ENCODE measurements at places on chromosomes 12 and 14.

DNA sequence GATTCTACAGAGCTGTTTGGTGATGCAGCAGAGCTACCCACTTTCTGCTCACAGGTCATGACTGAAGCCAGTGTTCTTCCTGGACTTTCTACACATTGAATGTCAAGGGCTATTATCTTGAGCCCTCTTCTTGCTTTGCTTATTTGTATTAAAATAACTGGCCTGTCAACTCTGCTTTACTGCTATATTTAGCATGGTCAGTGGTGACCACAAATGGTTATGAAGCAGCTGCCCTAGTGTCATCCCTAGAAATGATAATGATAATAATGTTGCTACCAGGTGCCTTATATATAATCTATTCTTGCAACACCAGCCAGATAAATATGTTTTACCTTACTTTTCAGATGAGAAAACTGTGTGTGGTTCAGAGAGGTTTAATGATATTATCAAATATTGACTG, 2.6 kb upstream of the LRRC10 start:
- H3K4me3 ChIP-seq, result no peak overlapping the region
- no peaks in the 10 kb centered on the region for H3K27me3 ChIP-seq
- no peaks in the 10 kb centered on the region for H3K36me3 ChIP-seq
- DNase-seq, result no peak
- no peak overlapping the region for H3K27ac ChIP-seq

GRCh38 chr14:71720978-71721624, 211.1 kb upstream of the RGS6 start:
- H3K27ac ChIP-seq, result no peak overlapping the region
- no peaks in the 10 kb centered on the region for H3K27me3 ChIP-seq
- DNase-seq, result no peak
- H3K4me1 ChIP-seq, result no peaks in the 10 kb centered on the region

DNA sequence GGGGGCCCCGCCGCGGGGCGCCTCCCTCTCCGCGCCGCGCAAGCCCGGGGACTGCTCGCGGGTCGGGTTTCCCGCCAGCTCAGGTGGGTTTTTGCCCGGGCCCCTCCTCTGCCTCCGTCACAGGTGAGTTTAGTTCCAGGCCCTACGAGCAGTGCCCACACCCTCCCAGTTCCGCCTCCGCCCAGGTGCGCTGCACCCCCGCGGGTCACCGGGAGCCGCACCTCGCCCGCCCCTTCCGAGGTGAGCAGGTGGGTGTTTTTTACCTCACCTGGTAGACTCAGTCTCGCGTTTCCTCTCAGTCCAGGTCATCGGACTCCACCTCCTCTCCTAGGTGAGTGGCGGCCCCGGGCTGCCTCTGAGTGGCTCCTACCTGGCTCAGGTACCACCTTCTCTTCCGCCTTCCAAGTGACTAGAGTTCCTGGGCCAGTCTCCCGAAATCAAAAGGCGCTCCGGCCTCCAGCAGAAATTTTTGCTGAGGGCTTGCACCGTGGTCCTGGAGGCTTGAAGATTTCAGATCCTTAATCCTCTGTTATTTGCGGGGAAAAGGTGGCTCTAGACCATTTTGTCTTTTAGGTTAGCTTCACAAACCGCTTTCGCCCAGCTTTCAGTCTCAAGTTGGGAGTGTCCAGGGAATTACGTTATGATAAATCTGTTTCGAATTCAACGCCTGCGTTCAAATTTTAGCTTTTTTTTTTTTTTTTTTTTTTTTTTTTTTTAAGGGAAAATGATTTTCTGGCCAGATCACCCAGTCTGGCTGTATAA, at the start of gene TMEM30B:
TSS of gene TMEM30B (minus strand) at position 153 of the 762 bp plus-strand sequence. CDS start 191 bp downstream, outside the sequence.
- no peaks in the 10 kb centered on the region for H3K27me3 ChIP-seq
- peaks cover 26% of the 10 kb centered on the region for H3K4me1 ChIP-seq
- H3K4me3 ChIP-seq, result peak within 1 kb of the TSS; percentile 80
- peak within 1 kb of the TSS; percentile 86 for H3K27ac ChIP-seq

DNA sequence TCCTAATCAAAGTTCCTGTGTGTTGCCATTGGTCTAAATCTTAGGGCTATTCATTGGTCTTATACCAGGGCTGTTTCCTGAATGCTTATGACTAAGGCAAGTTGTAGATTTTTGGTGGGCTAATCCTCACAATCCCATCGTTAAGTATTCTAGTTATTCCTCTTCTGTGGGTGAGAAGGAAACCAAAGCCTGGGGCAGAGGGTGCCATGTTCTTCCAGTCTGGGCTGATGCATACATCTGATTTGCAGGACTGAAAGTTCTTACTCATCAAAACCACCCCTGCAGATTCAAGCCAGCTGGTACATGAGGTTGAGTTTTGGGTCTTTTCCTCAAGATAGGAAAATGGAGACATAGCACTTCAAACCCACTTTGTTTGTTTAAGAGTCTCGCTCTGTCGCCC, 25.7 kb downstream of the PPP1CC start:
- DNase-seq, result no peak
- H3K4me3 ChIP-seq, result no peak overlapping the region
- H3K27ac ChIP-seq, result no peak overlapping the region
- no peaks in the 10 kb centered on the region for H3K4me1 ChIP-seq

DNA sequence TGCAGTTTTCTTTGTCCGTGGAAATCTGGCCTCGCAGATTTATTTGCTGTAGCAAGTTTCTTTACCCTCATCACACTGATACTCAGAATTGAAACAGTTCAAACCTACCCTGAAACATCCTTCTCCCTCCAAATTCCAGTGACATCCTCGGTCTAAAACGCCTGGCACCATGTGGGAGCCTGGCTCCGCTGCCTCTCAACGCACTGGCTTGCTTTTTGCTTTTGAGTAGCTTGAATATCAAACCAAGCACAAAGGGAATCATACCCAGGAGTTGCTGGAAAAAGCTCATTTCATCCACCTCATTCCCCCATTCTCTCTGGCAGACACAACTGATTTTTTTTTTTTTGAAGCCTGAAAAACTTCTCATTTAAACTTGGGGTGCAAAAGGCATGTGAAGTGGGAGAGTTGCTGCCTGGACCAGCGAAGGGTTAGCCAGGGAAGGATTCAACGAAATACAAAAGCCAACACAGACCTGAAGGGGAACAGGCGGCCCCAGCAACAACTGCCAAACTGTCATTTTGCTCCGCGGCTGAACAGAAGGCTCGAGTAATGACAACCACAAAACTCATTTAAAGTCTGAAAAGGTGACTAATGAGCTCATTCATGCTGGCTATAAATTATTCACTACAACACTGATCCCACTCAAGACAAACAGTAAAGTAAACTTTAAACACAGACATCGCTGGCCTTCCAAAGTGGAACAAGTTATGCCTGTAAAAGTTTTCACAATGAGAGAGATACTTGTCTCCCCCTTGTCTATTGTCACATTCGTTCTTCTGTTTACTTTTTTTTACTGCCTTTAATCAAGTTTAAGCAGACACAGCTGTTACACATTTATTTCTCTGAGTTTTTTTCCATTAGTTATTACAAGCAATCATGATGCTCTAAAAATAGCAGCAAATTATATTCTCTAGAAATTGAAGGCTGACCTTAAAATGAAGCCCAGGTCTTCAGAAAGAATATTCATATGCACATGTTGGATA, 12.5 kb upstream of the FOXN3 start:
- no peaks in the 10 kb centered on the region for H3K36me3 ChIP-seq
- H3K27ac ChIP-seq, result peak overlapping the region; percentile 79
- peaks cover 41% of the 10 kb centered on the region for H3K4me1 ChIP-seq
- peak overlapping the region; percentile 43 for H3K4me3 ChIP-seq

DNA sequence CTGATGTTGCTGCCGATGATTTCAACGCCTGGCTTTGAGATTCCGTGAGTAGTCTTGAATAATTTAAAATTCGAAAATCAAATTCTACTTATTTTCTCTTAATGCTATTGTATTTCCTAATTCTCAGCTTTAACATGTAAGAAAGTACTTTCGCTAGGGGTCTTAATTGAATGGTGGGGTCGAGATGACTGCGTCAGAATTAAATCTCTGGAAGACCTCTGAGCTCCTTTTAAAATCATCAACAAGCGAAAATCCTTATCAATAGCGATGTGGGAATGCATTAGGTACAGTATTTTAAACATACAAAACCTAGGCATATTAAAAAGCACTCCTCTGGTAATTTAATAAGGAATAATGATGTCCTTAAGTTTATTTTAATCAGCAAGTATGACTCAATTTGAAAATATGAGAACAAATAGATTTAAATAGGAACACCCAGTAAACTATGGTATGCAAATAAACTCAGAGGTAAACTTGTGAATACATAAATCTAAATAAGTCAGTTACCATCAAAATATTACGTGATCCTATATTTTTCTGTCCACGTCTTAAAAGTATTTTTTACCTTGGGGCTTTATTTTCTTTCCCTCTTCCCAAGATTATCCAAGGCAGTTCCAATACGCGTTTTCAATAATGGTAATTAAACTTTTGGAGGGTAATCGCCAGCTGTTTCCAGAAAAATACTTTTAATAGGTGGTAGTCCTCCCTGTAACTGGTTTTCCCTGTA, 1.4 kb downstream of the FOXA1 start:
- H3K4me1 ChIP-seq, result peaks cover 15% of the 10 kb centered on the region
- H3K27ac ChIP-seq, result no peak overlapping the region
- H3K27me3 ChIP-seq, result peaks cover 98% of the 10 kb centered on the region
- peak overlapping the region; percentile 19 for H3K4me3 ChIP-seq
- H3K36me3 ChIP-seq, result no peaks in the 10 kb centered on the region

DNA sequence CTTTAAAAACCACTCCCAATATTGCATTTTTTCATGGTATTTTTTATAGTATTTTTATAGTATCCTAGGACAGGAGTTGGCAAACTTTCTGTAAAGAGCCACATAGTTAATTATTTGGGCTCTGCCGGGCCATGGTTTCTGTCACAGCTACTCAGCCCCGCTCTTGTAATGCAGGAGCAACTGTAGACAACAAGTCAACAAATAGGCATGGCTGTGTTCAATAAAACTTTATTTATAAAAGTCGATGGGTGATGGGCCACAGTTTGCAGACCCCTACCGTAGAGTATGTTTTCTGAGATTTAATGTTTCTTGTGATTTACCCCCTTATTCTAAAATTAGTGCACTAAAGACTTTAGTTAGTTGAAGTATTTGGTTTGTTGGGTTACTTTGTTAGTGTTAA, 25.5 kb downstream of the MDM2 start:
- H3K27me3 ChIP-seq, result no peaks in the 10 kb centered on the region
- H3K36me3 ChIP-seq, result peaks cover 78% of the 10 kb centered on the region
- H3K27ac ChIP-seq, result no peak overlapping the region
- DNase-seq, result no peak
- no peak overlapping the region for H3K4me3 ChIP-seq
- H3K4me1 ChIP-seq, result no peaks in the 10 kb centered on the region

GRCh38 chr14:67490196-67490595, 1.7 kb upstream of the TMEM229B start:
- no peaks in the 10 kb centered on the region for H3K27me3 ChIP-seq
- no peaks in the 10 kb centered on the region for H3K36me3 ChIP-seq
- DNase-seq, result no peak

- H3K27me3 ChIP-seq, result no peaks in the 10 kb centered on the region
- no peak overlapping the region for H3K4me3 ChIP-seq
- no peak overlapping the region for H3K27ac ChIP-seq
- no peak for DNase-seq
Observed at GRCh38 chr12:94558612-94559011, 91.7 kb downstream of the TMCC3 start.

DNA sequence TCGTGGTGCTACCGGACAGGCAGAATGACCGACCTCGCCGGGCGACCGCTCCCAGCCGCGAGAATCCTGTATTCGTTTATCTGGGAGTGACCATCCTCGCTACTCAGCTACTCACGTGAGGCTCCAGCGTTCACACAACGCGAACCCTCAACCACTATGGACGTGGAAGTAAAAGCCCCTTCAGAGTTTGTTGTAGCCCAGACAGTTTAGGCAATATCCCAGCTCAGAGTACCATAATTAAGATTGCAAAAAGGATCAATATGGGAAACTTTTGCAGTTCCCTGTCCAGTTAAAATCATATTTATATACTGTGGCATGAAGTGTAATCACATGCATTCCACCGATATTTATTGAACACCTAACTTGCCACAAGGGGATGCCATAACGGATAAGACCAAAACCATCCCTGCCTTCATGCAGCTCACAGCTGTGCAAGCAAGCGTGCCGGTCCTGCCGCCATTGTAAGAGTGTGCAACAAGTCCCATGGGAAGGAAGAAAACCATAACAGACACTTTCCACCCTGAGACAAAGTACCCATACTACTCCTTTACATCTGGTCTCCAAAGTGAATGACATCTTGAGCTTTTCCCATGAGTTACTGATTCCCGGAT, 938 bp upstream of the MAX start:
- DNase-seq, result peak; percentile 30
- H3K36me3 ChIP-seq, result no peaks in the 10 kb centered on the region

DNA sequence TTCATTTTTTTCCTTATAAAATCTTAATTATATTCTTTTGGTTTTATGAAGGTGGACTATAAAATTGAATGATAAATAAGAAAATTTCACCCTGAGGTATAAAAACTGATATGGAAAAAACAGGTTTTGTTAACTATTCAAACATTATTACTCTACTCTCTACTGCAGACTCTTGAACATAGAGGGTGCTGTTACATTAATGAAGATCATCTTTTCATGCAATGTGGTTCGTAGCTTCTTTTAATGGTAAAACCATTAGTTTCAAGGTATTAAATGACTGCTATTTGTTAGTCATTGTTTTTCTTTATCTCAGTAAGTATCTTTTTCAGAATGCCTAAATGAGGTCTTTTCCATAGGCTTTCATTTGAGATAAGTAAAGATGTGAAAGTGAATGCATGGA, 510.4 kb downstream of the SLC16A7 start:
- H3K4me3 ChIP-seq, result no peak overlapping the region
- H3K27ac ChIP-seq, result no peak overlapping the region
- no peaks in the 10 kb centered on the region for H3K27me3 ChIP-seq
- no peak for DNase-seq
- H3K36me3 ChIP-seq, result no peaks in the 10 kb centered on the region

DNA sequence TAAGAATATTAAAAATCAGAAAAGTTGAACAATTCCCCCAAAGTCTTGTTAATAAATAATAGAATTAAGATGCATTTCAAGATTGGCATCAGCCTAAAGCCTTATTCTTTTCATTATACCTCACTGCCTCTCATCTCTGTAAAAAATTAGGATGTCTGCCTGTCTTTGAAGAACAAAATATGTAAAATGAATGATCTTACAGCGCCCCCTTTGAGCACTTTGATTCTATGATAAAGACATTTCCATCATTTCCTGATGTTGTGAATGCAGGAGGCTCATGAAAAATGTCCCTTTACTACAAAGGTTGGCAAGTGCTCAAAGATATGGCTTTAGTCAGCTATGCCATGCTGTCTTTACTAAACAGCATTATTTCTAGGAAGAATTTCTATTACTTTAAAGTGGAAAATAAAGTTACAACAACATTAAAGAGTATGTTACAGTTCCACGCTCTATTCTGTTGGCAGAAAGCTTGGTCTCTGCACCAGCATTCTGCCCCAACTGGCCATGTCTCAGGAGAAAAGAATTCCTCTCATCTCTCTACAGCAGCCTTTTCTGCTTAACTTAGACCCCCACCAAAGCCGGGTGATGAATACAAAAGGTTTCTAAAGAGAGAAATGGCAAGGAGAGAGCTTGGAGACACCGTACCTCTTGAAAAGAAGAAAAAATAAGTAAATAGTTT, 95.1 kb downstream of the LLPH start:
- no peak overlapping the region for H3K27ac ChIP-seq
- no peaks in the 10 kb centered on the region for H3K27me3 ChIP-seq
- H3K4me3 ChIP-seq, result no peak overlapping the region
- no peaks in the 10 kb centered on the region for H3K36me3 ChIP-seq
- no peaks in the 10 kb centered on the region for H3K4me1 ChIP-seq

GRCh38 chr14:96094211-96094610, 55.0 kb downstream of the C14orf132 start:
- no peaks in the 10 kb centered on the region for H3K27me3 ChIP-seq
- no peaks in the 10 kb centered on the region for H3K36me3 ChIP-seq
- H3K4me3 ChIP-seq, result no peak overlapping the region
- H3K27ac ChIP-seq, result no peak overlapping the region
- peaks cover 4% of the 10 kb centered on the region for H3K4me1 ChIP-seq

Measured in gastrocnemius medialis (tissue), 4 donors.